Thyroid gland (tissue), 4 donors: ENCODE measurements at places on chromosomes 1 and 21. TPM values are rescaled to one million over a fixed set of nuclear protein-coding genes. Genes with fewer than 3 reads are reported as not detected.

DNA sequence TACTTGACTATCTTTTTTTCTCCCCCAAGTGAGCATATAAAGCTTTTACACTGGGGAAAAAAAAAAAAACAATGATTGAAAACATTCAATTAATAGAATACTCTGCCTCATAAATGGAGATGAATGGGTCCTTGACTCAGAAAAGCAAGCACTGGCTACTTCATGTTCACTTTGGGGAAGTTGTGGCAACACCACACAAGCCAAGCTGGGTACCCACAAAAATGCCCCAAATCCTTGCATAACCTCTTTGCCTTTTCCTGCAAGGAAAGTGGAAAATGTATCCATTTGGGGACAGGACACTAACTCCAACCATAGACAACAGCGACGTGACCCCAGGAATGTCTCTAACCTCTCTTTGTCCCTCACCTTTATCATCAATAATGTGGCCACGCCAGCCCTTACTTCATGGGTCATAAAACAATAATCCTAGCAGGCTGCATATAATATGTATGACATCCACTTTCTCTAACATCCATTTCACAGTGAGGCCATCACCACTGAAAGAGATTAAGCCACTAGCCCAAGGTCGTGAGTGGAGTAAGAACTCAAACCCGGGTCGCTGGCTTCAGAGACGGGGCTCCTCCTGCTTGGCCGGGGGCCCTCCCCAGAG is 2.3 kb downstream of the ECE1 start:
- H3K27me3 ChIP-seq: no peaks in the 10 kb centered on the region
- H3K4me1 ChIP-seq: peaks cover 20% of the 10 kb centered on the region
- no peak overlapping the region for H3K27ac ChIP-seq
- no peaks in the 10 kb centered on the region for H3K36me3 ChIP-seq
- DNase-seq: no peak
- H3K4me3 ChIP-seq: no peak overlapping the region

The RGS16 gene
- total RNA-seq: 22.2 TPM

DNA sequence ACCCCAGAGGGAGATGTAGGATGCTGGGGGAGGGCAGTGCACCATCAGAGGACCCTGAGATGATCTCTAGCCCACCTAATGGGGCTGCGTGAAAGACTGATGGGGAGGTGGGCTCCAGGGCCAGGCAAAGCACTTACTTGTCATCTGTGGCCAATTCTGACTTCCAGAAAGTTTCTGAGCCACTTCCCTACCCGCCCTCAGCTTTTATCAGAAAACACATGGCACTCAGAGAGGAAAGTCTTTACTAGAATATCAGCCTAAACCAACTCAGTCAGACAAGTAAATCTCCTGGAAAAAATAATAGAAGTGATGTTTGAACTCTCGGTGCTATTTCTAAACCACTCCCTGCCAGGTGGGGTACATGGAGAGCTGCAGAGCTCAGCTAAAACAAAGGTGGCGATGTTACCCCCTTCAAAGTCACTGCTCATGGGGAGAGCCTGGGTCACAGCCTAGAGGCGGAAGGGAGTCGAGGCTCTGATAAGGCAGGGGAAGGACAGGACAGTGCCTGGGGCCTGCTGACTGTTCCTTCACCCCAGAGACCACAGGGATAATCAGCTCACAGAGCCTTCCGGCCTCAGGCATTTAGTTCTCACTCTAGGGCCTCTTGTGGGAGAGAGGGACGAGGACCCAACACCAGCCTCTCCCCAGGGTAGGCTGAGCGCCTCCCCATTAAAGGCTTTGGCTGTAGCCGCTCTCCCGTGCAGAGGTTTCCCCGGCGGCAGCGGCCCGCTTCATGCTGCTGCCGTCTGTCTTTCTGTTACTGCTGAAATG is 14.2 kb downstream of the SMIM12 start:
- H3K4me1 ChIP-seq: peaks cover 33% of the 10 kb centered on the region
- peak overlapping the region; percentile 1 for H3K27ac ChIP-seq
- DNase-seq: no peak

GRCh38 chr1:184329962-184330868 is 56.6 kb upstream of the C1orf21 start:
- H3K36me3 ChIP-seq: no peaks in the 10 kb centered on the region
- H3K27me3 ChIP-seq: no peaks in the 10 kb centered on the region
- H3K27ac ChIP-seq: peak overlapping the region; percentile 47
- DNase-seq: peak; percentile 65
- peaks cover 17% of the 10 kb centered on the region for H3K4me1 ChIP-seq
- H3K4me3 ChIP-seq: no peak overlapping the region

The LZIC gene
- 23.0 TPM for total RNA-seq

The ASPM gene
- total RNA-seq: 0.54 TPM

DNA sequence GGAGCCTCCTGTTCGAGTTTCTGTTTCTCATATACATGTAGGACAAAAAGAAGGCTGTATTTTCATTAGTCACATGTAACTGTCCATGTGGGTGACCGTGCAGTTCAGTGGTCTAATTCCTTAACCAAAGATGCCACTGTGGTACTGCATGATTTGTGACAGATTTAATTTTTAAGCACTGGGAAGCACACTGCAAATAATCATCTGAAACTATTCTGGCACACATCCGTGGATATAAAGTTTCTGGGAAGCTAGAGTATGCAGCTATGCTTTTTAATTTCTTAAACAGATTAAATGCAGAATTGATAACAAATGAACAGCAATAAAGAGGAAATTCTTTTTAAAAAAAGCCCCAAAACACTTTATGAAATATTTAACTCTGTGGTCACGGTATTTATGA is 254.8 kb downstream of the LMO4 start:
- no peak overlapping the region for H3K4me3 ChIP-seq
- no peaks in the 10 kb centered on the region for H3K36me3 ChIP-seq
- no peak overlapping the region for H3K27ac ChIP-seq
- no peaks in the 10 kb centered on the region for H3K27me3 ChIP-seq

The RASAL2 gene
- 17.9 TPM for total RNA-seq

The CD48 gene
- total RNA-seq: 3.5 TPM

The MTX1 gene
- 42.5 TPM for total RNA-seq

GRCh38 chr1:102241431-102242338 is 245.0 kb upstream of the OLFM3 start:
- no peaks in the 10 kb centered on the region for H3K4me1 ChIP-seq
- no peaks in the 10 kb centered on the region for H3K36me3 ChIP-seq
- H3K4me3 ChIP-seq: no peak overlapping the region
- DNase-seq: no peak

The ASAP3 gene
- 69.3 TPM for total RNA-seq

The SPAG17 gene
- total RNA-seq: 12.1 TPM

DNA sequence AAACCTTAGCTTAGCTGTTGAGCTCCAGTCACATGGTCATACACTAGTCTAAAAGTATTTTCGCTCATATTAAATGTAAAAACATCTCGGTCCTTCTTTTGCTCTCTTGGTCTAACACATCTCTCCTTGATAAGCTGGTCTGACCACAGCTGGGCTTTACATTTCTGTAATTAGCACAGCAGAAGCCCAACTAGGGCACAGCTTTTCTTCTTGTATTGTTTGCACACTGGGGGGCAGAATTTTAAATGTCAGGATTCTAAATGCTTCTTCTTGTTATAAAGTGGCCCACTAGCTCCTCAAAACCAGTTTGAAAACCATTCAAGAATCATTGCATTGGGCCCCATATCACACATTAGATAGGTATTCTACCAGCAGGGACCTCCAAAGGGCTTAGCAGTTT is 289.1 kb upstream of the PKN2 start:
- no peak overlapping the region for H3K4me3 ChIP-seq
- no peak for DNase-seq
- no peaks in the 10 kb centered on the region for H3K4me1 ChIP-seq
- no peaks in the 10 kb centered on the region for H3K36me3 ChIP-seq

- no peak overlapping the region for H3K27ac ChIP-seq
- H3K4me3 ChIP-seq: no peak overlapping the region
- H3K4me1 ChIP-seq: no peaks in the 10 kb centered on the region
- no peak for DNase-seq
Measured at GRCh38 chr21:45179568-45180245, 105.3 kb downstream of the ADARB1 start.

DNA sequence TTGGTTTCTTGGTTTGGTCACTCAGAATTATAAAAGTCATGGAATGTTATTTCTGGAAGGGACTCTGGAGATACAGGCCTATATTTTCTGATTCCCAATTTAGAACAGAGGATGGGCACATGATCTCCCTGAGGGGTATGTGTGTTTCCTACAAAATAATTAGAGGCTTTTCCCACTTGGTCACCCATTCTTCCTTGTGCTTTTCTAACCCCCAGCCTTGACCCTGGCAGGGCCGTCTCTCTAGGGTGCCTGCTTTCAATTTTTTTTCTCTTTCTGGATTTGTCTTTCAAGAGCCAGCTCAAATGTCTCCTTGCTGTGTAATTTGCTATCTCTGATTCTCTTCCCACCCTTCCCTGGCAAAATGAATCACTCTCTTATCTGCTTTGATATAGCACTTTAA is 131.9 kb downstream of the HLX start:
- no peaks in the 10 kb centered on the region for H3K36me3 ChIP-seq
- no peak overlapping the region for H3K27ac ChIP-seq
- no peak for DNase-seq
- no peak overlapping the region for H3K4me3 ChIP-seq

DNA sequence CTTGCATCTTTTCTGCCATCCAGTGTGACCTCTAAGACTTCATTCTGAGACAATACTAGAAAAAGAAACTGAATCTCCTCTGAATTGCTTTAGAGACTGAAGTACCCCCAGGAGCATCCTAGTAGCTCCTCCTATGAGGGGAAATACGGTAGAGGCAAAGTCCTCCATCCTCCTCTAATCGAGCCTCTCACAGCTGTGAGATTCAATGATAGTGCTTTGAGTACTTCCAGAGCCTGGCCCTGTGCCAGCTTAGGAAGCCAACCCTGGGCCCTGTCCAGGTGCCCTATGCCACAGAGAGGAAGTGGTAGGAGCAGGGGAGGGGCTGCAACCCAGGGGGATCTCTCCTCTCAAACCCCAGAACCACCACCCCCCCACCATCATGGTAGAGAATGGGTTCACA is 10.7 kb downstream of the RORC start:
- H3K36me3 ChIP-seq: no peaks in the 10 kb centered on the region
- peak; percentile 69 for DNase-seq
- no peak overlapping the region for H3K4me3 ChIP-seq
- H3K27me3 ChIP-seq: no peaks in the 10 kb centered on the region
- no peak overlapping the region for H3K27ac ChIP-seq

- no peaks in the 10 kb centered on the region for H3K27me3 ChIP-seq
- H3K36me3 ChIP-seq: no peaks in the 10 kb centered on the region
- DNase-seq: no peak
- peak overlapping the region; percentile 60 for H3K27ac ChIP-seq
- H3K4me1 ChIP-seq: peaks cover 59% of the 10 kb centered on the region
Measured at GRCh38 chr1:153563991-153564390, 1.7 kb downstream of the S100A2 start.

GRCh38 chr1:2337081-2337480 is 54.3 kb downstream of the MORN1 start:
- no peak overlapping the region for H3K27ac ChIP-seq
- no peak overlapping the region for H3K4me3 ChIP-seq
- no peak for DNase-seq
- H3K27me3 ChIP-seq: no peaks in the 10 kb centered on the region
- no peaks in the 10 kb centered on the region for H3K36me3 ChIP-seq
- H3K4me1 ChIP-seq: no peaks in the 10 kb centered on the region

DNA sequence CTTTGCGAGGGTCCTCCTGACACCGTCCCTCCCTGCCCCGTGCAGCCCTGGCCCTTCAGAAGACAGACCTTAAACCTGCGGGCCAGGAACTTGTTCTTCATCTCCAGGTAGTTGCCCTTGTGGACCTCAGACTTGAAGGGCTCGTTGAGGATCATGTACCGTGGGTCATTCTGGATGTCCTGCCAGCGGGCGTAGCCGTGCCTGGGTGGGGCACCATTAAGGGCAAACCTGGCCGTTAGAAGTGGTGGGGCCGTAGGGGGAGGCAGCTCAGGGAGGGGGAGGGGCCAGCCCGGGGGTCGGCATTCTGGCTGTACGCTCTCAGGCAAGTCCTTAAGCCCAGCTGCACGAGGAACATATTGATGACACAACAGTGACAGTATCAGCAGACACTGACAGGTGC is 64.6 kb downstream of the KCNAB2 start:
- no peaks in the 10 kb centered on the region for H3K36me3 ChIP-seq
- H3K27ac ChIP-seq: no peak overlapping the region
- DNase-seq: no peak
- no peaks in the 10 kb centered on the region for H3K27me3 ChIP-seq

GRCh38 chr1:24424207-24424606 is 8.6 kb downstream of the NIPAL3 start:
- H3K4me1 ChIP-seq: peaks cover 4% of the 10 kb centered on the region
- H3K27ac ChIP-seq: no peak overlapping the region
- H3K4me3 ChIP-seq: no peak overlapping the region
- peaks cover 6% of the 10 kb centered on the region for H3K36me3 ChIP-seq
- H3K27me3 ChIP-seq: no peaks in the 10 kb centered on the region

GRCh38 chr1:65435987-65436386 is 15.5 kb downstream of the LEPR start:
- H3K4me3 ChIP-seq: no peak overlapping the region
- no peaks in the 10 kb centered on the region for H3K36me3 ChIP-seq
- no peaks in the 10 kb centered on the region for H3K4me1 ChIP-seq
- no peaks in the 10 kb centered on the region for H3K27me3 ChIP-seq
- DNase-seq: no peak
- no peak overlapping the region for H3K27ac ChIP-seq

DNA sequence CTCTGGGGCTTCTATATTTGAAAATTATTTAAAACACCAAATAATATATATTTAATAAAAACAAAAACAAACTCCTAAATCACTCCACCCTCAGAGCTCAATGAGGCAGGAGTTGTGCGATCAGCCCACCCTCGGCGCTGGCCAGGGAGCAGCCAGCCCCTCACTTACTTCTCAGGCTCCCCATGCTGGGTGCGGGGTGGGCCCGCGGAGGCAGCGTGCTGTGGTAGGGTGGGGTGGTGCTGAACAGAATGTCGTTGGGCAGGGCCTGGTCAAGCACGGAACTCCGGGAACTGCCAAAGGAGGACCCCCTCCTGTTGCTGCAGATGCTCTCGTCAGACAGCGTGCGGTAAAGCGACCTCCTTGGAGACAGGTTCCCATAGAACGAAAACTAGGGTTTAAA is 204.5 kb downstream of the SIPA1L2 start:
- no peaks in the 10 kb centered on the region for H3K27me3 ChIP-seq
- peaks cover 38% of the 10 kb centered on the region for H3K4me1 ChIP-seq
- H3K4me3 ChIP-seq: no peak overlapping the region

- H3K27me3 ChIP-seq: no peaks in the 10 kb centered on the region
- H3K36me3 ChIP-seq: no peaks in the 10 kb centered on the region
- no peak overlapping the region for H3K27ac ChIP-seq
- DNase-seq: no peak
Measured at GRCh38 chr1:161864577-161864976, 98.5 kb downstream of the ATF6 start.
